SHP77 (cell line): ENCODE measurements at places on chromosomes 13 and 19.

DNA sequence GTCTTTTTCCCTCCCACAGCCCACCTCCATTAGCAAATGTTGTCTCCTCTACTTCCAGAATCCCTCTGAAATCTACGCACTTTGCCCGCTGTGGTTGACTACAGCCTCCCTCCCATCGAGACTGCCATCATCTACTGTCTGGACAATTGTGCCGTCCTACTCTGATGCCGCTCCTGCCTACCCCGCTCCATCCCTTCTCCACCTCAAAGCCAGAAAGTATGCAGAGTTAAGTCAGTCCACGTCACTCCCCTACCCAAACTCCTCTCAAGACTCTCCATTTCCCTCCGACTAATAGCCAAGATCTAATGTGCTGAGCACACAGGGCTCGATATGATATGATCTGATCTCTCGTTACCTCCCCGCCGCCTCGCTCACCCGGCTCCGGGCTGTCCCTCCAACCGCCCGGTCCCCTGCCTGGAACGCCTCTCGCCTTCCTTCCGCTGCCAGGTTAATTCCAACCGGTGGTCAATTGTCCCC is 556 bp downstream of the CACTIN start:
- no peak for DNase-seq

DNA sequence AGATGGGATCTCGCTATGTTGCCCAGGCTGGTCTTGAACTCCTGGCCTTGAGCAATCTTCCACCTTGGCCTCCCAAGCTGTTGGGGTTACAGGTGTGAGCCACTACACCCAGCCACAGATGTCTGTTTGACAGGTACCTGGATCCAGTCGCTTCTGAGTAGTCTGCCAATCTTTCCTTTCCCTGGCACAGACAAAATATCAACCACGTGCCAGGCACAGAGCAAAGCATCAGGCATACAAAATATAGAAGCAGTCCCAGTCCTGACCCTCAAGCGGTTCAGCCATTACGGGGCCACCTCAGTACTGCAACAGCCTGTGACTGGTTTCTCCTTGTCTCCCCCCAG is 3.8 kb downstream of the ELAVL1 start:
- DNase-seq: no peak

GRCh38 chr19:19032420-19033175 is 719 bp downstream of the SUGP2 start:
- DNase-seq: peak; percentile 60

GRCh38 chr13:108940121-108940520 is 310.7 kb downstream of the MYO16 start:
- DNase-seq: no peak

DNA sequence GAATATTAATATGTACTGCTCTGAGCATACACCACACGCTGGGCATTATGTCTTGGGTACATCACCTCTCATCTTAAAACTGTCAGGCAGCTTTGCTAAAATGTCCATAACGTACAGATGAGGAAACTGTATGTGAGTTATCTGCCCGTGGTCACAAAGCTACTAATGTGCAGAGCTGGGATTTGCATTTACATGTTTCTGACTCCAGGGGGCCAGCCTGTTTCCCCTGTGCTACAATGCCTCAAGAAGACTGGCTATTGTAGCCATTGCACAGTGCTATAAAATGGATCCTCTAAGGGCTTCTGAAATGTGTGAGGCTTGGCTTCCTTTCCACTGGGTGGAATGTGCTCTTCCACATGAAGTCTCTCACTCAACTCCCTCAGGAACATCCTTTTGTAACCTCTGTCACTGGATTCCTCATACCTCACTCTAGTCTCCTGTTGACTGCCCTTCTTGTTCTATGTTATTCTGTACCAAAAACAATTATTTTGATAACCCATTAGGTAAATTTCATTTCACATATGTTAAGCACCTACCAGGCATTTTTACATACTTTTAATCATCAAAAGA is 95.6 kb upstream of the HTR2A start:
- DNase-seq: peak; percentile 17

DNA sequence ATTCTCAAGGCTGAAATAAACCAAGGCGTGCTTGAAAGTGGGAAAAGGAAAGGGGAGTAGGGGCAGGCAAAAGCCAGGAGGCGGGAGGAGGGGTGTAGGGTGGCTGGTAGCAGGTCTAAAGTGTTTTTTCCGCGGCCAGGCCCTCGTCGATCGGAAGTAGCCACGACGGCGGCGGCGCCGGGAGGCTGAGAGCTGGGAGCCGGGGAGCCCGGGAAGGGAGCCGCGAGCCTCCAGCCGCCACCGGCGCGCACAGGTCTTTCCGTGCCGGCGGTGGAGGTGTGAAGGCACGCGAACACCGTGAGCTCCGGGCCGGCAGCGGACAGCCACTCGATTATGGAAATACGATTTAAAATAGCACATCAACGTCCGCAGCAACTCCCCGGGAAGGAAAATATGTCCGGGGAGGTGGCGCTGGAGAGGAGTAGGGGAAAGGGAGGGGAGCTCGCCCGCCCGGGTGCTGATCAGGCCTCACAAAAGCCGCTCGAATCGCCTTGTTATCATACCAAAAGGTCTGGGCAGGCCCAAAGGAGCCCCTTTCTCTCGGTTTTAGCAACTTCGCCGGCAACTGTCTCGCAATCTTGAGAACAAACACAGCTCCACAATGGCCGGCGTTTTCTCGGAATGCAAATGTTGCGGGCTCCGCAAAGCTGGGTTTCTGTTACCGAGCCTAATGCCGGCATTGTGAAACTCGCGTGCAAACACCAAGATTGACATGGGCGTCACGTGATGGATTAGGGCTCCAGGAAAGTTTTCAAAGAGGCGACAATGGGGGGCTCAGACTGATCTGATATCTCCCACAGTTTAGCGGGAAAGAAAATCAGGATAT is 2.9 kb upstream of the PCDH8 start:
- peak; percentile 53 for DNase-seq

- no peak for DNase-seq
These were observed 55.5 kb downstream of the MYH14 start for GRCh38 chr19:50258918-50259372.

- no peak for DNase-seq
These were observed 3.2 kb upstream of the PTPRS start for GRCh38 chr19:5343848-5344247.

- no peak for DNase-seq
These were observed 111.2 kb downstream of the KLF5 start for GRCh38 chr13:73169971-73170370.

- DNase-seq: no peak
These were observed 13.8 kb downstream of the STK24 start for GRCh38 chr13:98563071-98563470.

- DNase-seq: no peak
These were observed 6.0 kb downstream of the SPRED3 start for GRCh38 chr19:38394488-38394887.

DNA sequence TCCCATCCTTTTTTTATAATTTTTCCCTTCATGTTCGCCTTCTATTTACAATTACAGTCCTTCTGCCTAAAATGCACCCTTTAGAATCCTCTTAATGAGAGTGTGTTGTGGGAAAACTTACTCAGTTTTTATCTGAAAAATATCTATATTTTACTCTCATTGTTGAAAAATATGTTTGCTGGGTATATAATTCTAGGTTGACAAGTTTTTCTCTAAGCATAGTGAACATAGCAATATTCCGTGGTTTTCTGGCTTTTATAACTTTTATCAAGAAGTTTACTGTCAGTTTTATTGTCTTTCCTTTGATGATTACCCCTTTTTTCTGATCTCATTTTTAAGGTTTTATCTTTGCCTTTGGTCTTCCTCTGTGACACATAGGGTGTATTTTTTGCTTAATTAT is 57.3 kb downstream of the UQCRFS1 start:
- DNase-seq: no peak

- no peak for DNase-seq
These were observed 7.7 kb downstream of the PGLYRP1 start for GRCh38 chr19:46014941-46015686.

DNA sequence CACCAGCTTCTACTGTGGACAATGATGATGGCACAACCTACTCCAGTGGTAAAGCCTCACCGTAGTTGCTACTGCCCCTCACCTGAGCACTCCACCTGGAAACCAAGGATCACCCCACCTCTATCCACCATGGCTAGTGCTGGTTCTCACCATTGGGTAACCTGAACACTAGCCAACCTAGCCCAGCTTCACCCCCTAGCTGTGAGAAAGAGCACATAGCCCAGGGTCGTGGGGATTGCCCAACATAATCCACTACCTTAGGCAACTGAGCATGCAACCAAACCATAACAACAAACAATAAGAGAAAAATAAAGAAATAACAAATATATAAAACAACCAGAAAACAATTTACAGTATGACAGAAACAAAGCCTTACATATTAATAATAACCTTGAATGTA is 560.1 kb downstream of the DIAPH3 start:
- no peak for DNase-seq

DNA sequence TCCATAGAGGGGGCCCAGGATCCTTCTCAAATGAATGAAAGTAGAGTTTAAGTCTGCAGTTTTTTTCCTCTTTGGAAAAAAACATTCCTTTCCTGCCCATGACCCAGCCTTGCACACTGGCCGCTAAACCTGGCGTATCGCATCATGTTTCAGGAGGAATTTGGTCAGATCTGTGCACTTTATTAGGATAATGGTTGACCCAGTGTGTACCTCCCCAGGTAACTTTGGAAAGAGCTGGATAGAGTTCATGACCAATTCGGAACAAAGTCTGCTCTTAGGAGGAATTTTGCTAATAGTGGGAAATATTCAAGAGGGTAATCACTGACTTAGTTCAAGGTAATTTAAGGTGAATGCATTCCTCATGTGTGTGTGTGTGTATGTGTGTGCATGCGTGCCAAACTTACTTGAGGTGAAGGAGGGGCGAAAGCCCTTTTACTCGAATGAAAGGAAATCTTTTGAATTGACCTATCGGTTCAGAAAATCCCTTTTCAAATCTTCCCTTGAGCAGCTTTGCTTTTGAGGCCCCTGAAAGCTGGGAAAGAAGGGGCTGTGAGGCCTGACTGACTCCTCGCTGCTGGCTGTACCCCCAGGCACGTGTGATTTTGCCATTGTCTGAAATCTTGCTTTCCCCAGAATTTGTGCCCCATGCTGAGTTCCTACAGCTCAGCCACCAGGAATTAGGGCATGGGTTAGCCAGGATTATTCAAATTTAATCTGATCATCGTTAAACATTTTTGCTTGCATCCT is 46.3 kb downstream of the SIPA1L3 start:
- no peak for DNase-seq

DNA sequence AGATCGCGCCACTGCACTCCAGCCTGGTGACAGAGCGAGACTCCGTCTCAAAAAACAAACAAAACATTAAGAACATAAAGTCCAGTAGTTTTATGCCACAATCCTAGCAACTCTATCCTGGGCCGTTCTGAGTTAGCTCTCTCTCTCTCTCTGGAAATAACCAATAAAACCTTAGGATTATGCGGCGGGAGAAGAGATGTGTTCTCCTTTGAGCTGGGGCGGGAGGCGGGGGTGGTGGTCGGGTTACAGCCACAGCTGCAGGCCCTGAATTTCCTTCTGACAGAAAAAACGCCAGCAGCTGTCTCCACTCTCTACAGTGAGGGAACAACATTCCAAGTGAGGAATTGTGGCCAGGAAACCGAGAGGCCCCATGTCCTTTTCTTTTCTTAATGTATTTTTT is 9.1 kb upstream of the PNMA8A start:
- no peak for DNase-seq

- no peak for DNase-seq
These were observed 75.6 kb downstream of the MYO16 start for GRCh38 chr13:108705031-108705430.

DNA sequence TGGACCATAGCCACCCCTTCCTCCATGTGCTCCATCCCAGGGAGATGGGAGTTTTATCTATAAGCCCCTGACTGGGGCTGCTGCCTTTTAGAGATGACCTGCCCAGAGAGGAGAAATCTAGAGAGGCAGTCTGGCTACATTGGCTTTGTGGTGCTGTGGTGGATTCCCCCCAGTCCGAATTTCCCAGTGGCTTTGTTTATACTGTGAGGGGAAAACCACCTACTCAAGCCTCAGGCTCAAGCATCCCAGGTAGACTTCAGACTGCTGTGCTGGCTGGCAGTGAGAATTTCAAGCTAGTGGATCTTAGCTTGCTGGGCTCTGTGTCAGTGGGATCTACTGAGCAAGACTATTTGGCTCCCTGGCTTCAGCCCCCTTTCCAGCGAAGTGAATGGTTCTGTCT is 1195.7 kb upstream of the PCDH20 start:
- no peak for DNase-seq

- DNase-seq: no peak
These were observed 12.4 kb upstream of the FBL start for GRCh38 chr19:39858541-39858940.

DNA sequence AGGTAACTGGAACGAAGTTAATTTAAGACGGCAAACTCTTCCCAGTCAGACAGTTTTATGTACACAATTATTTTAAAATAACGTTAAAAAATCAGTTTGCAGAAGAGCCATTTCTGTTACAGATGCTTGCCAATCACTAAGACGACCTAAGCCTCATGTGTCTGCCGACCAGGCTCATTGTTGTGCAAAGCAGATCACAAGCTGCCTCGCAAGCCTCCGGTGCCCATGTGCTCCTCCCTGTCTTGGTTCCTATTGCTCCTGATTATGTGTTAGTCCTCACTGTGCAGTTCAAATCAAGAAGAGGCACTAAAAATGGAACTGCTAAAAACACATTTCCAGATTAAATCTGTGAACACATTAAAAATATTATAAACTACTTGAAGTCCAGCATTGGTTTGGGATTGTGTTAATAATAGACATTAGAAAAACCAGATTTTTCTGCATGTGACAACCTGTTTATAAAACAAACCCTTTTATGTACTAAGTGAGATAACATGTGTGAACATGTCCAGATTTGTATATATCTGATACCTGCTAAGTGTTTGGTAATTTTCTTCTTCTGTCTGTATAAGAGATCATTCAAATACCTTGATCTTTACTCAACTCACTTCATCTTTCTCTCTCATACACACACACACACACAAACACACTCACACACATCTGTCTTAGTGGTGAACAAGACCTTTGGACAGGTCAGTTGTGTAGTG is 81.9 kb upstream of the SLC15A1 start:
- DNase-seq: no peak

DNA sequence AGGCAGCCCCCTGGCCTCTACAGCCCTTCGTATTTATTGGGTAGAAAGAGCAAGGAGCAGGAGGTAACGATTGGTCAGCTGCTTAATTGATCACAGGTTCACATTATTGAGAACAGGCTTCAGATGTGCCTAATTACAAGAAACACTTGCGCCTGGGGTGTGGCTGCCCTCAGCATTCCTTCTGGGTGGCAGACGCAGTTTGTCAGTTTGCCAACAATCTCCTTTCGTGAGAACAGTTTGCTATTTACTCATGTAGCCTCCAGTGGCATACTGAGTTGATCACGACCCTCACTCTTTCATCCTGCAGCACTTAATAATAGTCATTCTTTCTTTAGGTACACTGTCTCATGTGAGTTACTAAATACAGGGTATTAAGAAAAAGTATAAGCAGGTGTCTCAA is 985.6 kb downstream of the SLITRK5 start:
- DNase-seq: no peak
